KG1 (cell line): ENCODE measurements at places on chromosomes 6 and 20.

DNA sequence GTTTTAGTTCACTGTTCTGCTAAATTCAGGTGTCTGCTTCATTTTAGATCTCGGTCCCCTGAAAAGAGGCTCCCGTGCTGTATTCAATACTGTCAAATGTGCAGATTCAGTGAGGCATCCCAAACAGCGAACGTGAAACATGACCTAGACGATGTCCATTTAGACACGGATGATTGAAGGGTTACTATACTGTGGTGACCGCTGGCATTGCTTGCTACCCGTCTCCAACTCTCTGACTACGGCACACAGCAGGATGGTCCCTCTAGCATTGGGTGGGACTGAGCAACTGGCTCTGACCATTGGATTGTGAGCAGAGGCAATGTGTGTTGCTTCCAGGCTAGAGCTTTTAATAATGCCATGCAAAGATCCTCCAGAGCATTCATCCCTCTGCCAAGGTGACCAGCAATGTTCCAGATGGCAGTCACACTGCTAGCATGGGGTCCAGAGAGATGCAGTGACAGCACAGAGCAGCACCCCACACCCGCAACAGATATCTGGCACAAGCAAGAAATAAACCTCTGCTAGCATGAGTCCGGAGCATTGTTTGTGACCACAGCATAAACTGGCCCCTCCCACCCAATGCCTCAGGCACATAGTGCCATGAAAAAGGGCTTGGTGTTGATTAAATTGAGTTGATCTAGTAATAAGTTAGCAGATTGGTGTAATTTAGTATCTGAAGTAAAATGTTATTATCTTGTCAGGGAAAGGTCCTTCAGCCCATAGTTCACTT, 9.0 kb downstream of the METTL24 start:
- no peak for DNase-seq

GRCh38 chr6:35089216-35089934, 51.8 kb downstream of the TCP11 start:
- DNase-seq: no peak

- no peak for DNase-seq
Measured at GRCh38 chr6:157552081-157552747, 171.2 kb downstream of the ZDHHC14 start.

DNA sequence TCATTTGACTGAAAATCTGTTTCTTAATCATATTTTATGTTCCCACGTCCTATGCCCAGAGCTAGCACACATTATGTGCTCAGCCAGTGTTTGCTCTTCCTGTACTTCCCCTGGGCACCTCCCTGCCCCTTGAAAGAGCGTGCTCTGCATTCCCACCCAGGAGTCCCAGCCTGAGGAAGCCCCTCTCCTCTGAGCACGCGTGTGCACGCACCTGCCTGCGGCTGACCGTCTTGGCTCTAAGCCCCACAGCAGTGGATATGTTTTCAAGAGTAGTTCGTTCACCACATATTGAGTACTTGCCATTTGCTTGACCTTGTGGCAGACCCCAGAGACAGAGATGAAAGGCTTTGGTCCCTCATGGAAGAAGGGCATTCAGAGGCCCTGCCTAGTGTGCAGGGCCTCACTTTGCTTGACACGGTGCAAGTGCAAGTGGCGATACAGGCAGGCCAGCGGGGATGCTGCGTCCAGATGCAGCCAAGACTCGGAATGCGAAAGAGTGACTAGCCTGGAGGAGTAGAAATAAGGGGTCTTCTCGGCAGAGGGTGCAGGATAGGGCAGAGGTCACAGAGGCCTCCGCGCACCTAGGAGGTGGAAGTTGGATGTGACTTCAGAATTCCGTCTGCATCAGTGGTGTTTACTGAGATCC, 14.1 kb downstream of the SYNDIG1 start:
- no peak for DNase-seq

DNA sequence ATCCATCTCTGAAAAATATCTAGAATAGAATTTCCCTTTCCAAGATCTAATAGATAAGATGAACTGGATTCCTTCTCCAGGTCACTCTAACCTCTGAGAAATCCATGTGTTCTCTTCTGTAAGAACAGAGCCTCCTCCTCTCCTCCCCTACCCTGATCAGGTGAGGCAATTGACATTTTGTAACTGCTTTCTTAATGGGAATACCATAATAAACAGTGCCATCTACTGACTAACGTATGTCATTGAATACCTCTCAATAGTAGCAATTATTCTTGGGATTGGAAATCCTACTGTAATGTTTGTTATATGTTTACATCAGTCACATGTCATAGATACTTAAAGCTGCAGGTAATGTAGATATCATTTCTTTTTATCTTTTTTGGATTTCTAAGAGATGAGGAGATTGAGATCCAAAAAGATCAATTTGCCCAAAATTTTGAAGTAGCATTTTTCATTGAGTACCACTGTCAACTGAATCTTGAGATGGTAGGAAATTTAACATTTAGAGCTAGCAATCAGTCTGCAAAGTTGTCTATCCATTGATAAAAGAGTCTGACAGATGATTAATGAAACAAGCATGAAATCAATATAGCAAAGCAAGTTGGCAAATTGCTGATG, 365.8 kb upstream of the HSF2 start:
- no peak for DNase-seq

DNA sequence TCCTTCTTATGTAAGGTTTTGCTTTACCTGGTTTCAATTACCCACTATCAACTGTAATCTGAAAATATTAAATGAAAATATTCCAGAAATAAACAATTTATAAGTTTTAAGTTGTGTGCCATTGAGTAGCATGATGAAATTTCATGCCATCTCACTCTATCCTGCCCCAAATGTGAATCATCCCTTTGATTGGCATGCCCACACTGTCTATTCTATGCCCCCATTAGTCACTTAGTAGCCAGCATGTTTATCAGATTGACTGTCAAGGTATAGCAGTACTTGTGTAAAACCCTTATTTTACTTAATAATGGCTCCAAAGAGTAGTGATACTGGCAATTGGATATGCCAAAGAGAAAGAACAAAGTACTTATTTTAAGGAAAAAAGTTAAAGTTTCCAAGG, 403.8 kb downstream of the ADGRB3 start:
- no peak for DNase-seq

- DNase-seq: no peak
Measured at GRCh38 chr20:4568361-4568959, 153.2 kb upstream of the PRND start.

DNA sequence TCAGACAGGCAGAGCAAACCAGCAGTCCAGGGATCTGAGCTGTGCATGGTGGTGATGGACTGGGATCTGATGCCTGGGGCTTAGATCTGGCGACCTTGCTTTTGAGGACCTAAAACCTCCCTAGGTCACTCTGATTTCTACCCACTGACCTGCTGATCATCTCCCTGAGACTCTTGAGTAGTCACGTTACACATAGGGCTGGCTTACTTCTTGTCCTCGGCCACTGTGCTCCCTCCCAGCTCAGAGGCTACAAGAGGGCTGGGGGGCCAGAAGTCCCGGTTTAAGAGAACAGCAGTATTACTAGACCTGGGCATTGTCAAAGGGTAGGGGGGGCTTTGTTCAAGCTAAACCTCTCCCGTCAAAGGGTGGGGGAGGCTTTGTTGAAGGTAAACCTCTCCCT, 5.5 kb downstream of the DYNLT1 start:
- DNase-seq: no peak

- no peak for DNase-seq
Measured at GRCh38 chr20:37762716-37763485, 69.1 kb downstream of the CTNNBL1 start.

GRCh38 chr6:134878136-134878535, 71.8 kb downstream of the ALDH8A1 start:
- no peak for DNase-seq

- DNase-seq: no peak
Measured at GRCh38 chr6:147823936-147824335, 315.4 kb downstream of the SAMD5 start.

DNA sequence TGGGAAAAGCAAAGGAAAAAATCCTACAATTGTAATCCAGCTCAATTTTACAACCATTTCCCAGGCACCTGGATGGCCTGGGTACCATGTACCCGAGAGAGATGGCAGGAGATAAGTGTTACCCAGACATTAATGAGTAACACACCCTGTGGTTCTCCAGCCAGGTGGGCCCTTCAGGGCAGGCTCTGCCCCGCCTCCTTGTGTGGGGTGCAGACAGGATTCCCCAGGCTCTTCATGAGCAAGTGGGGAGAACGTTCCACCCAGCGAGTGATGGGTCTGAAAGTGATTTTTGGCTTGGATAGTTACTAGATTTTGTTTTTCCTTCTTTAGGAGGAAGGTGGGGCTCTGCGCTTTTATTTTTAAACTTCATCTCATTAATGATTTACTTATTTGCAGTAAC, 243.9 kb downstream of the TAF4 start:
- no peak for DNase-seq

DNA sequence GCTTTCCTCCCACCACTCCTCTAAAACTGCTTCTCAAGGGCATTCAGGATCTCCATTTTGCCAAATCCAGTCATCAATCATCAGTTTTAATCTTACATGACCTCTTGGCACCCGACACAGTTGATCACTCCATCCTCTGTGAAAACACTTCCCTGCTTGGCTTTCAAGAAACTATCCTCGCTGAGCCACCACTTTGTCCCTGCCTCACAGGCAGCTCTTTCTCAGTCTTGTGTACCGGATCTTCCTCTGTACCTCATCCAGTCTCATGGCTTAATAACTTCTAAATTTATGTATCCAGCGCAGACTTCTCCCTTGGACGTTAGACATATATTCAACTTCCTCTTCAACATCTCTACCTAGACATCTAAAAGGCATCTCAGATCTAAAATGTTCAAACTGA, 89.9 kb downstream of the BTBD9 start:
- no peak for DNase-seq

GRCh38 chr6:133070410-133071043, 170.6 kb upstream of the EYA4 start:
- no peak for DNase-seq

- DNase-seq: no peak
Measured at GRCh38 chr6:63804381-63804956, 168.9 kb downstream of the PHF3 start.

GRCh38 chr20:24781418-24781980, 167.6 kb upstream of the CST7 start:
- no peak for DNase-seq

- no peak for DNase-seq
Measured at GRCh38 chr20:6769903-6770785, 2.7 kb downstream of the BMP2 start.

GRCh38 chr20:48451401-48451800, 376.4 kb downstream of the PREX1 start:
- DNase-seq: no peak

- DNase-seq: peak; percentile 63
Measured at GRCh38 chr6:44655412-44656342, 268.2 kb downstream of the CDC5L start.

- no peak for DNase-seq
Measured at GRCh38 chr6:140660295-140660694, 1285.8 kb upstream of the CITED2 start.

GRCh38 chr6:84657486-84657885, 106.9 kb downstream of the TBX18 start:
- DNase-seq: no peak

- no peak for DNase-seq
Measured at GRCh38 chr6:88629838-88630494, 333.5 kb downstream of the RNGTT start.

DNA sequence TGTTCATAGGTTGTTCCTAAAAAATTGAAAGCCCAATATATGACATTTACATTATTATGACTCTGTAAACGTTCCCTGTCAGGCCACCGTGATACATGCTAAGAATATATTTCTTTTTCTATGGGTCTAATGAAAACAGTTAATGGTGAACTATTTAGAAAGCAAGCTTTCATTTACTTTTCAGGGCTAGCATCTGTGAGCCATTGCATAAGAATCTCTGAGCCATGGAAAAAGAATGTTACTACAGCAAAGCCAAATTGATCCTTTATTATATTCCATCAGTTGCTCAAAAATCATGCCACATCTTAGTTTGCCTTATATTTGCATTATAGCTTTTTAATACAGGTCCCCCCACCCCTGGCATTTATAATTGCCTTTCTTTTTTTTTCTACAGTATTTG, 275.5 kb downstream of the ZFAND3 start:
- DNase-seq: no peak

DNA sequence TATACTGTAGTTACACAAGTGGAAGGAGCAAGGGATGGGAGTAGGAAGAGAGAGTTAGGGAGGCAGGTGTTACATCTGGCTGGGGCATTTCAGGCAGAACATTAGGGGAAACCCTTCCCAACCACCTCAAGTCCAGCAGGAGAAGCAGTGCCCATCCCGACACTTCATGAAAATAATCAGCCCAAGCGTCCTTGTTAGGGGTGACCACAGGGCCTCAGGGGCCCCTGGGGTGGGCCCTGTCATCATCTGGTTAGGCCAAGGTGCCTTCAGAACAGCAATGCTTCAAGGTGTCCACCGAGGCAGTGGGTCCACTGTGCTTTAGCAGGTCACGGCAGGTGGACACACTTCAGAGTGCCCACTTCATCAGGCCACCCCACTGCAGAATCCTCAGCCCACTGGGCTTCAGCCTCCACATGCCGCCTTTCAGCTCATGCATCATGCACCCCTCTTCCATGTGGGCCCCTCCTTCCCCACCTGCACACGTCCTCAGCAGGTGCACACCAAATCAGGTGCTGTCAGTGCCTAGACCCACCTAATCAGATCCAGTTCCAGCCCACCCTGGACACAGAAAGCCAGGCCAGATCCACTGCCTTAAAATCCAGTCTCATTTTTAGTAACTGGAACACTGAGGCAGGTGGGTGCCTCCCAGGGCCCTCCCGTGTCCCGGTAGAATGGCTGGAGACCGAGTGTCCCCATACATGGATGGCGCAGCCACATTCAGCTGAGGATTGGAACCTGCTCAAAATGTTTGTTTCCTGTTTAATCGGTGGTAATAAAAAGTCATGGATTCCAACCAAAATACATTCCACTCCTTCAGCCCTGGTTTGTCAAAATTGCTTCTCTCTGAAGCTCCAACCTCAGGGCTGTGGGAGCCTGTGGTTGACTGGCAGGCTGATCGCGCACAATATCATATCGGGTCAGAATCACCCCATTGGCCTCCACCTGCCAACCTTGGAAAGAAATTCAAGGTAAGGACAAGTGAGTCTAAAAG, 99.5 kb downstream of the ANKRD60 start:
- DNase-seq: no peak

GRCh38 chr6:71277926-71278600, 10.5 kb upstream of the OGFRL1 start:
- no peak for DNase-seq

GRCh38 chr6:118122801-118123200, 215.7 kb downstream of the SLC35F1 start:
- DNase-seq: no peak

DNA sequence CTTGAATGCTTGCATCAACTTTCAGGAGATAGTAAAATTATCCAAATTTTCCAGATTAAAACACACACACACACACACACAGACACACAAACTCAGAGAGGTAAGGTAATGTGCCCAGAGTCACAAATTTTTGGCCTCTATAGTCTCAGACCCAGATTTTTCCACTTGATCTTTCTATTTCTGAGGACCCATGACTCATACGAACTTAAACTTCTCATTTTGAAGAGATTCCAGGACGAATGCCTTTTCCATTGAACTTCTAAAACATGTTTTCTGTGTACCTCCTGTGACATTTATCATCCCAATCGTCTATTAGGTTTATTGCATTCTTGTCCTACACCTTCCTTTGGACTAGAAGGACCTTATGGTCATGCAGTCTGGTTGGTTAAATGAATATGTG, 172.9 kb upstream of the COL21A1 start:
- no peak for DNase-seq
